ENCODE measurements at places on chromosomes 3 and 15. TPM values are rescaled to one million over a fixed set of nuclear protein-coding genes. Genes with fewer than 3 reads are reported as not detected.

- DNase-seq: peak; percentile 28
These were observed 284.5 kb upstream of the MME start for GRCh38 chr3:154795582-154795981.

The VPS39 gene
- 13.6 TPM for total RNA-seq

The RGMA gene
- total RNA-seq: 2.6 TPM

The TRPM1 gene
- total RNA-seq: 3.2 TPM
